Pons (tissue), 1 donor: ENCODE measurements at places on chromosomes 11 and 22.
A peak's percentile ranks its signal among the peaks of the same experiment; 100 is the strongest.

DNA sequence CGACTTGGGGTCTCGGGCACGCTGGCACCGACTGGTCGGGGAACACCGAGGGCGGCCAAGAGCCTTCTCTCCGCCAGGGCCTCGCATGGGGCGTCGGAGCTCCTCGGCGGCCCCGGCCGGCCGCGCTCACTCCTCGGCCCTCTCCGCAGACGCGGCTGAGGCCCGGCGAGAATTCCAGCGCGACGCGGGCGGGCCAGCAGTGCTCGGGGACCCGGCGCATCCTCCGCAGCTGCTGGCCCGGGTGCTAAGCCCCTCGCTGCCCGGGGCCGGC is 5.6 kb downstream of the TBX1 start:
- DNase-seq: no peak

GRCh38 chr11:95074792-95075563 is 8.3 kb downstream of the SRSF8 start:
- DNase-seq: no peak

DNA sequence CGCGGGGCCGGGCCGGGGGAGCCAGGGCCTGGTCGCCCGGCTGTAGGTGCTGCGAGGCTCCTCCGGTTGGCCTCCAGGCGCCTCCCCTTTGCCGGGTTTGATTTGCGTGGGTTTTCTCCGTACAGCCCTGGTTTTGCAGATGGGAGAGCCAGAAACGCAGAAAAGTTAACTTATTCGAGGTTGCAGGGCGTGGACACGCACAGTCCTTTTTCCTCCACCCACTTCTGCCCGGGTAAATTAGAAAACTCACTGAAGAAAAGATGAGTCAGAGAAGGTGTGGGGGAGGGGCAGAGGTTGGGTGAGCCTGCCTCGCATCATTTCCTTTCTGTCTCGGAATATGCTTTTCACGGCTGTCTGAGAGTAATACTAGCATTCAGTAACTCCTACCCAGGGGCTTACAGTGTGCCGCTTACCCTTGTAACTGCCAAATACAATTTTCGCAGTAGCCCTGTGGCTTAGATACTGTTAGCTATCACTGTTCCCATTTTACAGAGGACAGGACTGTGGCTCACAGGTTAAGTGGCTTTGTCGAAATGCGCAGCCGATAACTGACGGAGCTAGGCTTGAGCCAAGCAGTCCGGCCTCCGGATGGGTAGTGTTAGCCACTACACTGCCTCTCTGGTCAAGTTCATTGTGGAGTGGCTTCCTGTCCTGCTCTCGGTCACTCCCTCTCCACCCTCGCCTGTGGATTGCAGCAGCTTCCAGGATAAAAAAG is 812 bp downstream of the FADD start:
- peak; percentile 29 for DNase-seq

- no peak for DNase-seq
Observed at GRCh38 chr11:12695873-12696272, 21.7 kb downstream of the TEAD1 start.

DNA sequence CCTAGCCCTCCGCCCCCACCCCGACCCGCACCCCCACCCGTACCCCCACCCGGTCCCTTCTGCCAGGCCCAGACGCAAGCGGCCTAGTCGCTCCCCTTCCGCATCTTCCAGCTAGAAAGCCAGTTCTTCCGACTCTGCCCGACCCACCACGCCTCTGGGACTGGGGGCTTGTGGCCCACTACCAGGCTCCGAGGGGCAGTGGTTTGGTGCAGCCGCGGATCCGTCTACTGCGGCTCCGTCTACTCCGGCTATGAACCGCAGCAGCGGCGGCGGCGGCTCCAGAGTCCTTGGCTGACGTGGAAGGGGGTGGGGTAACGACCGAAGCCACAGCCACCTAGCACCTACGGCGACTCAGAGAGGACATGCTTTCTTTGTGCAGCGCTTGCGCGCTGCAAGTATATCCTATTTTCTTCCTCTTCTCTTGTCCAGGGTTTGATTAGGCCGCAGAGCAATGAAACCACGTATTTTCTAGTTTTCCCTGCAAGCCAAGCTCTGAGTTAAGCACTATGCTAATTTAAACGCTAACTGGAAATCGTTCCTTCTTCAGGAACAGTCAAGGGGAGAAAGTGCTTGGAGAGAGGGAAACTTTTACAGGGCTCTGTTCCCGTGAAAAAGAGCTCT is at the start of gene COPB1:
TSS of gene COPB1 (minus strand) at position 252 of the 621 bp plus-strand sequence. CDS start 883 bp downstream, outside the sequence.
- peak; percentile 95 for DNase-seq

GRCh38 chr11:83695046-83695445 is 408.9 kb upstream of the CCDC90B start:
- no peak for DNase-seq

DNA sequence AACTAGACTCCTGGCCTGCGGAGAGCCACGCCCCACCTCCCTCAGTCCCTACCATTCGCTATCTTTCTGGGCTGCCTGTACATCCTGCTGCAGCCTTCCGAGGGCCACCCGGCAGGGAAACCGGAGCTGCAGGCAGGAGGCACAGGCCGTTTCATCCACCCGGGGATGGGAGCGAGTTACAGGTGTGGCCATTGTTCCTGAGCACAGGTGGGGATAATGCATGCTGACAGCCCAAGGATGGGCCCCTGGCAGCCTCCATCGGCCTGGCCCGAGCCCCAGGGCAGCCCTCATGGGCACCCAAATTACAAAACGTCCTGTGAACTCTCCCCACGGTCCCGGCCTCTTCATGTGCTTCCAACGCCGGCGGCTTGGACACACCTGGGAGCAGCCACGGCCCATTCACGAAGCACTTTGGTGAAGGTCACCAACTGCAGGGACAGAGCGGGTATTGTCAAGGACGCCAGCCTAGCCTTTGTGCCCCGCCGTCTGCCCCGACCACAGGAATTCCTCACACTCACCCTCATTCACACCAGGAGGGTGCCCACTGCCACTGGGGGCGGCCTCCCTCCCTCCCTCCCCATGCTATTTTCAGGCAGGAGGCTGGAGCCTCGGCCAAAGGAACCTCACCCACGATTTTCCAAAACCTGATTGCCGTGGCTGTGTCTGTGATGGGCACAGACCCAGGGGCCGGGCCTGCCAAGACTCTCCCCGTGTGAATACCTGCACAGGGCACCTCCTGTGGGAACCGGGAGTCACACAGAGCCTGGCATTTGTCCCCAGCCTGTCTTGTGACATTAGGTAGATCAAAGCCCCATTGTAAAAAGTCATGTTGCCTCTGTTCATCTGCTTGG is 42.1 kb upstream of the MYEOV start:
- no peak for DNase-seq

- DNase-seq: no peak
Observed at GRCh38 chr11:119539583-119539982, 116.6 kb upstream of the THY1 start.

DNA sequence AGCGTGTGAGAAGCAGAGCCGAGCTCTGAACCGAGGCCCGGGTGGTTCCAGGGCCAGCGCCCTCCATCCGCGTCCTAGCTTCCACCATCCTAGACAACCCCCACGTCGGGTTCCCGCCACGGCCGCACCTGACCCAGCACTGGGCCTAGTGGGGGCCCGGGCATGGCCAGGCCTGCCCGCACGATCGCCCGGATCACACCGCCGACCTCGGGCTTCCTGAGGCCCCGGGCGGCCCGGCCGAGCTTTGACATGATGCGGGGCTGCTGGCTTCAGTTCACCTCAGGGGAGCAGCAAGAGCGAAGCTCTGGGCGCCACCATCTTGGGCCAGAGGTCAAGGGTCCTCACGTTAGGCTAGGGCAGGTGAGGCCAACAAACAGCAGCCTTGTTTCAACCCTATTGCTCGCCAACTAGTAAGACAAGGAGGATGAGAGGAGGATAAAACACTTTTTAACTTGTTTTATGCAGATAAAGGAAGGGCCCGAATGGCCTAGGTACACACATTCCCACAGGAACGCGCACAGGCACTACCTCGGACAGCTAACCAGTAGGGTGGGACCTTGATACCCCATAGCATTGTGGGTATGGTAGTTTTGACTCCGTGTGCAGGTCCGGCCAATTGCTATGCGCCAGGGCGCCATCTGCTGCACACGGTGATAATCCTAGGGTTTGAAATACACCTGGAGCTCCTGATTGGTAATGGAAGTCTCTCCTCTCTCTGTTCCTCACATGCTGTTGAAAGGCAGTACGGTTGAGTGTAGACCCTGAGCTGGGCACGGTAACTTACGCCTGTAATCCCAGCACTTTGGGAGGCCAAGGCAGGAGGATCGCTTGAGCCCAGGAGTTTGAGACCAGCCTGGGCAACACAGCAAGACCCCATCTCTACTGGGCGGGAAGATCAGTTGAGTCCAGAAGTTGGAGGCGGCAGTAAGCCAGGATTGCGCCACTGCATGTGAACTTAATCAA is at the start of gene MRPL11:
TSS of gene MRPL11 (minus strand) at position 345 of the 963 bp plus-strand sequence. CDS start at position 251, 94 bp downstream.
- DNase-seq: peak; percentile 94

- no peak for DNase-seq
Observed at GRCh38 chr22:42865536-42865935, 8.5 kb upstream of the ARFGAP3 start.

DNA sequence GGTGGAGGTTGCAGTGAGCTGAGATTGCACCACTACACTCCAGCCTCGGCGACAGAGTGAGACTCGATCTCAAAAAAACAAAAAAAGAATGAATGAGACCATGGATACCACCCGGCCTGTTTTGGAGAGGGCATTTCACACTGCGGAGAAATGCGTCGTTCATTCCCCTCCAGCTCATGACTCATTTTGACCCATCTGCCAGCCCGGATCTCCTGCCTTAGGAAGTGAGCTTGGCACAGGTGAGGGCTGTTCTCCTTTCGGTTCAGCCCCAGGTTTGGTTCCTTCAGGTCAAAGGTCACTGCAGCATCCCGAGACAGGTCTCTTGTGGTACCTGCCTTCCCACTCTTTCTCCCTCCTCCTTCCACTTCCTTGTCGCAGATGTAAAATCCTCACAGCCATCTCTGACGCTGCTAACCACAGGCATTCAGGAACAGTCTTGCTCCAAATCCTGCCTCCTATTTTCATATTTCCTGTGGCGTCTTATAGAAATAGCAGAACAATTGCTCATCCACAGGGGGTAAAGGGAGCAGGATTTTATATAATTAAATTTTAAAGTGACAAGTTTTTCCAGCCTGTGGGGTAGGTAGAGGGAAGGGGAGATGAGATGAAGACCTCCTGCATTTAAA is 517.9 kb downstream of the NTM start:
- DNase-seq: no peak

DNA sequence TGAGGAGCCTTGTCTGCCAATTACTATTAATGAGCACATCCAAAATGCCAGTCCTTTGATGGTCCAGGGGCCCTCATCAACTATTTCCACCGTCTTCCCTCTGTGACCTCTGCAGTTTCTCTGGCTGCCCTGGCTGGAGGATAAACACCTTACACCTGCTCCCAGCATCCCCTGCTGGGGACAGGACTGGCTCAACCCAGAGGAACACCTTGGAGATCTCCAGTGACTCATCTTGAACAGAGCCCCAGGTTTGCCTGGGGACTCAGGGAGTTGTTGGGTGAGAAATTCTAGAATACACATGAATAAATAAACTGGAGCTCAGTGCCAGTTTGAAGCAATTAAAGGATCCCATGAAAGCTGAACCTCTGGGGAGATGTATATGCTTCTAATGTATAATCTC is 24.0 kb upstream of the ELF5 start:
- DNase-seq: no peak

DNA sequence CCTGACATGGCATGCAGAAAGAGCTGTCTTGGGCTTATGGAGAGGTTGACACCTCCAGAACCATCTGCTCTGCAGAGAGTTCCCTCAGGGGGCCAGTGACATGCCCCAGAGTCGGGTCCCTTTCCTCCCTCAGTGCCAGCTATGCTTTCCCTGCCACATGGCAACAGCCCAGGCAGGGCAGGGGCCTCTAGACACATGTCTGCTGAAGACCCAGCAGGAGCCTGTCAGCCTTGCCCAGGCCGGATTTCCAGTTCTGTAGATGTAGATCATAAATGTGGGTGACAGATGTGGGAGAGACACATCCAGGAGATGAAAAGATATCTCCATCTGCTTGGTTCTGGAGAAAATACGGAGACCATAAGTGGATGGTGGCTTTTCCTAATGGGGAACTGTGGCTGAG is 25.5 kb downstream of the NAV2 start:
- DNase-seq: no peak

DNA sequence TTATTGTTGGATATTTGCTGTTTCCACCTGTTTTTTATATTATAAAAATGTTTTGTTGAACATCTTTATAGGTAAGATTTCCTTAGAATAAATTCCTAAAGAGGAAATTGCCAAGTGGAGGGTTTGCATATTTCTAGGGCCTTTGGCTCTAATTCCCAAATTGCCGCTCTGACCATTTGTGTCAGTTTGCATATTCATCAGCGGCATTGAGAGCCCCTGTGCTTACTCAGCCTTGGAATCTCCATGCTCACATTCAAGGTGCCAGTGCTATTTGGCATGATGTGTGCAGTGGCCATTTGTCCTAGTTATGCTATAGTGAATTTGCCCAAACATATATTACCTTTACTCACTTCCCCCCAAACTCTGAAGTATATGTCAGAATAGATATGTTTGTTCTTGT is 25.5 kb downstream of the KREMEN1 start:
- DNase-seq: no peak

- DNase-seq: no peak
Observed at GRCh38 chr11:25602149-25602548, 729.8 kb upstream of the ANO3 start.

- DNase-seq: no peak
Observed at GRCh38 chr22:48146426-48146825, 1384.0 kb downstream of the TBC1D22A start.

- DNase-seq: no peak
Observed at GRCh38 chr22:22185844-22186499, 58.6 kb upstream of the VPREB1 start.

GRCh38 chr11:64027651-64028397 is 7.9 kb upstream of the FLRT1 start:
- no peak for DNase-seq

GRCh38 chr22:33149611-33150010 is 91.4 kb upstream of the SYN3 start:
- no peak for DNase-seq

- DNase-seq: no peak
Observed at GRCh38 chr22:26362471-26362870, 66.6 kb upstream of the ASPHD2 start.

- no peak for DNase-seq
Observed at GRCh38 chr11:14320020-14320419, 39.0 kb downstream of the RRAS2 start.

- no peak for DNase-seq
Observed at GRCh38 chr11:126919147-126919823, 81.3 kb downstream of the KIRREL3 start.

GRCh38 chr22:45709060-45709739 is 37.6 kb downstream of the ATXN10 start:
- no peak for DNase-seq

DNA sequence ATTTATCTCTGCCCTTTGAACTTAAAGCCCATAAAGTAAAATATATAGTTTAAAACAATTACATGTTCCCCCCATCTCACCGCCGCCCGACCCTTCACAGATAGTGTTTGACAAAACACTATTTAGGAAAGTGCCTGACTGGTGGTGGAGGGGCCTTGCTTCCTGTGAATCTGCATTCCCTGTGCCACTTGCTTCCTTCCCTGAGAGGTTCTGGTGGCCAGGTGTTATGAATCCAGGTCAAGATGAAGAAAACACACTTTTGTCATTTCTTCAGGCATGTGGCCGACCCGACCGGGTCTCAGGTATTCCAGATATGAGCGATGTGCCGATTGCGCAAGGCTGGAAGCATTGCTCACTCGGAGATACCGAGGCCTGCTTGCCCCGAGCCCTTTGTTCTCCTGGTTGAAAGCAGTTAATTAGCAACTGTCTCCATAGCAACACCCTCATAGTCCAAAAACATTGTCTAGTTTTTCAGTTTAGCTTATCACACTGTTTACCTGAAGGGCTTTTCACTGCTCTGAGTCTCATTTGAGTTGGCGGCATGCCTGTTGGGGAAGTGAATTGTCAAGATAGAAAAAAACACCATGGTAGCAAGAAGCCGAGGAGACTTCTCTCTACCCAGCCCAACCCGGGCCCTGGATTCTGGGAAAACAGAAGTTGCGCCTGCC is 128.3 kb downstream of the TEAD1 start:
- no peak for DNase-seq
